ENCODE measurements at places on chromosomes 6 and 20. TPM values are rescaled to one million over a fixed set of nuclear protein-coding genes. Genes with fewer than 3 reads are reported as not detected.

DNA sequence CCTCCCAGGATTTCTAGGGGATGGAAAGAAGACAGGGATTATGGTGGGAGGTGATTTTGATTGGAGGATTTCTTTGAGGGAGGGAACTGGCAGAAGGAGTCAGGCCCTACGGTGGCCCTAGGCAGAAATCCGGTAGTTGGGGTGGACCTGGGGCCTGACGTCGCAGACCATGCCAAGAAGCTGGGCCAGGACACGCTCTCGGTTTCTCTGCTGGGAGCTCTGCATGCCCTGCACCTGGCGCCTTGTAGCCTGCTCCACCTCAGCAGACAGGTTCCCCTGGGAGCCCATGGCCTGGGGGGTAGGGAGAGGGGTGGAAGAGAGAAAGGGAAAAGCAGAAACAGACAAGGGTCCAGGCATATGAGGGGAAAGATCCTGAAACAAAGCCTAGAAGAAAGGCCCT lies 1.1 kb downstream of the ATP6V1G2 start:
- DNase-seq, result no peak

- DNase-seq, result no peak
Measured at GRCh38 chr6:128005009-128005408, 104.2 kb upstream of the THEMIS start.

GRCh38 chr20:52242237-52243230 lies 51.0 kb upstream of the ZFP64 start:
- DNase-seq, result no peak

The IRAK1BP1 gene
- 2.9 TPM for total RNA-seq

- no peak for DNase-seq
Measured at GRCh38 chr6:117906958-117907600, at the start of gene SLC35F1. SLC35F1 (plus strand) TSS chr6:117907264.

The BMP6 gene
- not detected for total RNA-seq

DNA sequence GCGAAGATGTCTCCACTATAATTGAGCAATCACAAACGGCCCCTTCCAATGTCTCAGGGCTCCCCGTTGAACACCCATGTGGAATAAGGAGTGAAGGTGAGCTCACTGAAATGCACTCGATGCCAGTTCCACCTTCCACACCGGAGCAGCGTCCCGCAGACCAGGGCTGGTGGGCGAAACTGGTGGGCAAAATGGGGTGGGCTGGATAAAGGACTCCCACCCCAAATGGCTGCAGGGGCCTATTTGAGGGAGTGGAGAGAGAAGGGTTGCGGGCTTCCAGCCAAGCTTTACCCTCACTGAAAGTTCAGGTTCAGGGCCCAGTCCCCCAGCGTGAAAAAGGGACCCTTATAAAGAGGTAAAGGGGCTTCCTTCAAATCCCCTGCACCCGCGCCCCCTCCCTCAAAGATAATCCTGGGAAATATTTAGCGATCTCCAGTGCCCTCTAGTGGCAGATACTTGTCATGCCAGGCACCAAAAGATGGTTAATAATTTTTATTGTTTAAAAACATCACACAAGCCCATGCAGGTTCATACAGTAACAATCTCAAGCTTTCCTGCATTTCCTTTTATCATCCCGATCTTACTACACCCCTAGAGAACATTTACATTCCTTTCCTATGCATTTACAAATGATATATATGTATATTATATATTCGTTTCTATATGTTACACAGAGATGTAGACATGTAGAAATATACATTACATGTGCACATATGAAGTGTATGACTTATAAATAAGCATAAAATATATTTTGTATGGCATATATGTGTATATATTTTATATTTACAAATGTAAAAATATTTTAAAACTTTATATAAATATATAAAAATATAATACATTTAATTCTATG lies 58.2 kb upstream of the NKX2-2 start:
- DNase-seq, result peak; percentile 16

DNA sequence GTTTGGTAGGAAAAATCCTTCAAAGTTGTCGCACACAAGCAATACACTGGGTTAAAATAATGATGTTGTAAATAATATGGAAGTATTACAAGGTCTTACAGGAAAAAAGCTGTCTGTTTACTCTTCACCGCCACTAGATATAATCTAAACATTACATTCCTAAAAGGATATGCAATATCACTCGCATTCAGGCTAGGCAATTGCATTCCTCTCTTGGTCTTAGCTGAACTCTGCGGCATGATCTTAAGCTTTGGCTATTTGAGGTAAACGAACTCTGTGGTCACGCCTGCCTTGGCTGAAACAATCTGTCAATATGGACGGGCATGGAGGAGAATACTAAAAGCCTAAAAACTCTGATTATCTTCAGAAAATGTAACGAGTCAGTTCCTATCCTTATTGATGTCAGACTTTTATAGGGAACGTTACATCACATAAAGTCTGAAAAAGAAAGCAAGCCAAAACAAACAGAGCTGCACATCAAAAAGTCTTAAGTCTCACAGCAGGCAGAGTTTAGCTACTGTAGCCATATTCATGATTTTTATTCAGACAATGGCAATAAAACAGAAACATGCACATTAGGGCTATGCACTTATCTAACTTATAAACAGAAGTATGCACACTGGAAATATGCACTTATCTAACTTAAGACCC lies 30.8 kb upstream of the FILIP1 start:
- DNase-seq, result no peak

GRCh38 chr6:1391800-1392309 lies 2.5 kb downstream of the FOXF2 start:
- DNase-seq, result no peak

GRCh38 chr6:30453508-30454116 lies 35.7 kb upstream of the HLA-E start:
- peak; percentile 89 for DNase-seq

The LST1 gene
- 22.0 TPM for total RNA-seq

The SLC35F1 gene
- not detected for total RNA-seq

The NMBR gene
- total RNA-seq, result not detected

- DNase-seq, result no peak
Measured at GRCh38 chr20:5143851-5144250, 17.0 kb downstream of the CDS2 start.

GRCh38 chr6:33630014-33630413 lies 8.9 kb downstream of the ITPR3 start:
- DNase-seq, result no peak

The MMP24 gene
- total RNA-seq, result 0.07 TPM

- no peak for DNase-seq
Measured at GRCh38 chr6:158500016-158500735, 59.7 kb upstream of the TMEM181 start.

The ERVFRD-1 gene
- total RNA-seq, result not detected

The F13A1 gene
- 0.42 TPM for total RNA-seq

- no peak for DNase-seq
Measured at GRCh38 chr20:13468166-13468565, 170.6 kb downstream of the TASP1 start.

DNA sequence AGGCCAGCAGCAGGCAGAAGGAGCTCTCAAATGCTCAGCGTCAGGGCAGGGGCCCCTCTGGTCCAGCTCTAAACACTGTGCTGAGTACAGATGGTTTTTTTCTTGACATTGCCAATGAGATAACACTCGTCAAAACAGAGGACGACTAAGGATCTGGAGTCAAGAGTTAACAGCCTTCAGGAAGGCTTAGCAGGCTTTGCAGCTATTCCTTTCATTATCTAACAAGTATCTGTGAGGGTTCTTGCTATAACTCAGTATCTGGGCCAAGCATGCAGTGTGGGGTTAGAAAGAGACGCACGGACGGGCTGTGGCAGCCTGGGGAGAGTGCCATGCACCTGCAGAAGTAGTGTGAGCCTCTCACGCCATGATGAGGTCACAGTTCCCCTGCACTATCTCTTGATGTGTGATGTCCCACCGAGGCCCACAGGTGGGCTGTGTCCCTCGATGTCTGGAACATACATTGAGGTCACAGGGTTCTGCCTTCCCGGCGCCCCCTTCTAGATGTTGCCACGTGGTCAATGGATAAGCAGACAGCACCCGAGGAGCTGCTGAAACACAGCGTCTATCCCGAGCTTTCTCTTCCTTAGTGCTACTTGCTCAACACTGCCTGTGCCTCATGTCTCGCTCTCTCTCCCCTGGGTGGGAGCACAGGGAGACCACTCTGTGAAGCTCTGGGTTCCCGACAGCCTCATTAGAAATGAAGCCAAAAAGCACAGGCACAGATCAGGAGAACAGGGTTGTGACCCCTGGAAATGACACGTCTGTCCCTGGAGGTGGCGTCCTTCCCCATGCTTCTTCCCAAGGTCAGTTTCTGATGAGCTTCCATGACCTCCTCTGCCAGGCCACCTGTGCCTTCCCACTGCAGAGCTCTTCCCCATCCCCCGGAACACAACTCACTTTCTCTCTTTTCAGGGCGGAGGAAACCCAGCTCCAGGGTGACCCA lies 85.5 kb upstream of the RPS6KA2 start:
- no peak for DNase-seq

The PRSS35 gene
- not detected for total RNA-seq

- DNase-seq, result no peak
Measured at GRCh38 chr20:62387933-62388635, 1.2 kb downstream of the RPS21 start.

GRCh38 chr6:125432963-125433362 lies 131.2 kb upstream of the HDDC2 start:
- DNase-seq, result no peak

The POPDC3 gene
- total RNA-seq, result not detected

DNA sequence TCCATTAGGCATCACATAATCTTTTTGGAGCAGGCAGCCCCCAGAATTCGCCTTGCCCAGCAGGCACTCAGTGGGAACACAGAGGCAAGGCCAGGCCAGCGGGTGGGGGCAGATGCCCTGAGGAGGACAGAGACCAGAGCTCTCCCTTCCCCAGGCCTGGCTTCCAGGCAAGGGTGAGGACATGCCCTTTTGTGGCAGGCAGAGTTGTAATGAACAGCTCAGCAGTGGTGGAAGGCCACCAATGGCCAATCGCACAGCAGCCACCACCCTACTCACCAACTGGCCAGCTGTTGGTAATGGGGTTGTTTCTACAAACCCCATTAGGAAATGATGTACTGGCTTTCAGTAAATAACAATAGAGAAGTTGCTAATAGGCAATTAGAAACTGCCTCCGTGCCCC lies 15.4 kb upstream of the DDO start:
- no peak for DNase-seq

The WFDC12 gene
- total RNA-seq, result not detected

DNA sequence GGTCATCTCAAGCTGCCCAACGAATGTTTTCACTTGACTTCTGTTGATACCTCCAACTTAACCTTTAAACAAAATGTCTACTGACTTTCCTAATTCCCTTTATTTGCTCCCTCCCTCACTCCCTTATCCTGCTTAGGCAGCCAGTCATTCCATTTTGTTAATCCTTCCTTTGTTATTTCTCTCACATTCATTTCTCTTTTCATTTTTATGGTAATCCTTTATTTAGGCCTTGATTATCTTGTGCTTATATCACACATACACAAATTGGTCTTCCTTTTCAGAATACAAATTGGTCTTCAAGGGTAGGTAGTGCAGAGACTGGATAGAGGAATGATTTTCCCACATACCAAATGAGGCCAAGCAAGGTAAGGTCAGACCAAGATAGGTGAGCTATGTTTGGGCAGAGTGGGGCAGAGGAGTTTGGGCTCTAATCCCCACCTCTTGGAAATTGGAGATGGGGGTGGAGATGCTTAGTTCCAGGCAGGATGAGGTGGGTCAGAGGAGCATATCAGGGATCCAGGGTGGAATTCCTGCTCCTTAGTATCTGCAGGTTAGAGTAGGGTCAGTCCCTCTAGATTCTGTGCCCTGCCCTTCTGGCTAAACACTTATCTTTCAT lies 2.0 kb upstream of the SPACA1 start:
- no peak for DNase-seq

The PAK1IP1 gene
- total RNA-seq, result 57.1 TPM

All from CD8-positive, alpha-beta memory T cell (primary cell).